ENCODE measurements at places on chromosomes 7 and 10.
A peak's percentile ranks its signal among the peaks of the same experiment; 100 is the strongest.

DNA sequence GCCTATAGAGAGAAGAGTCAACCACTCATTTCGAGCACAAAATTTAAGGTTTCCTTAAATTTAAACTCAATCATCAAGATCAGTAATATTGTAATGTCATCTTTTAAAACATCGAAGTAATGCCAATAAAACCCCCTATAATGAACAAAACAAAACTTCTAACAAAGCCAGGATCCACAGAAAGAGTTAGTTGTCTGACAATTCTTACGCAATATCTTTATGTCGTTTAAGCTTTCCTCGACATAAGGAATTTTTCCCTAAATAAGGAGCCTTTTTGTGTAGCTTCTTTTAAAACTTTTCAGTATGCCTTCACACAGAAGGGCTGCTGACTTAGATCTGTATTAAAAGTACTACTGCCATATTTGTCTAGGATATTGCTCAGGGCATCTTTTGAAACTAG lies 7.5 kb downstream of the EBLN1 start:
- no peak for DNase-seq

- DNase-seq: peak; percentile 50
Measured at GRCh38 chr7:137944168-137944567, 57.7 kb downstream of the CREB3L2 start.

DNA sequence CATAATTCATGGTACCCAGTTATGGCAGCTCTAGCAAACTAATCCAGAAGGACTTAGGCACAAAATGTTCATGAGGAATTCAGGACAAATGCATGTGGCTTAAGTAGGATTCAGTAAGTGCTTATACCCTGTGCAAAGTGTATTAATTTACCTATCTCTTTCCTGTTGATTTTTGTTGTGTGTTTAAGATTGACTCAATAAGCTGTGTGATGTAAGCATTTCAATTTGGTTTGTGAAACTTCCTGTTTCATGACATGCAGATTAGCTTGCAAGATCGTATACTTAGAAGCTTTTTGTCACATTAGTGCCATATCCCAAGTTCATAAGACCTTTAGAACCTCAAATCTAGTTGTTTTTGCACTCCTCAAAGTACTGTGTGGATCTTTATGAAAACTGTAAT lies 416.7 kb downstream of the ARL4A start:
- no peak for DNase-seq

DNA sequence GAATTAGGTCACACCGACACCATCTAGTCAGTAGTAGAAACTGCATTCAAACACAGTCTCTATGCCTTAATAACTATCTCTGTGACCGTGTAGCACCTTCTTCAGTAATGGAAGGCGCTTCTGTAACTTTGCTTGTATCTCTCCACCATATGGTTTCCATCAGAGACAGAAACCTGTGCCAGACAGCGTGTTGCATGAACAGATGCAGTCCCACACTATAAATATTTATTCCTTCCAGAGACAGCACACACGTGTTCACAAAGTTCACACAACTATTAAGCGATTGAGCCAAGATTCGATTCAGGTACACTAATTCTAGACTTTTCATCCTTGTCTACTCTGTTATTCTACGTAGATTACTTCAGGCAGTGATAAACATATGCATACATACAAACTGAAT lies 873.9 kb upstream of the MBL2 start:
- no peak for DNase-seq

DNA sequence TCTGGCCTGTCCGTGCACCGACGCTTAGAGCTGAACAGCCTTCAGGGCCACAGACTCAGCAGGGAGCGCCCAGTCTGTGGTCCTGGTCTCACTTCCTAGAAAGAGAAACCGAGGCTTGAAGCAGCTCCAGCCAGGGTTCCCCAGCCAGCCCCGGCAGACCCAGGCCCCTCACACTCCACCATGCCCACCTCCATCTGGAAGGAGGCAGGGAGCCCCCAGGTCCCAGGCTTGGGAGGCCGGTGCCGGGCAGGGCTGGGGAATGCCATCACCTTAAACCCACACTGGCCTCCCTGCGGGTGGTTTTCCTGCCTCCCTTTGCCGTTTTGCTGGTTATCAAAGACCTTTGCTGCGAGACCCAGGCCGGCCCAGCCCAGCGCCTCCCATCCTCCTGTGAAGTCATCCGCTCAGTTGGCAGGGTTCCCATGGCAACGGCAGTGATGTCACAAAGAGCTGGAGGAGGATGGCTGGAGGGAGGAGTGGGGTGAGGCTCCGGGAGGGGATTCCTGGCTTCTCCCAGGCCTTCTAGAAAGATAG lies 24.0 kb downstream of the ELFN1 start:
- peak; percentile 70 for DNase-seq

DNA sequence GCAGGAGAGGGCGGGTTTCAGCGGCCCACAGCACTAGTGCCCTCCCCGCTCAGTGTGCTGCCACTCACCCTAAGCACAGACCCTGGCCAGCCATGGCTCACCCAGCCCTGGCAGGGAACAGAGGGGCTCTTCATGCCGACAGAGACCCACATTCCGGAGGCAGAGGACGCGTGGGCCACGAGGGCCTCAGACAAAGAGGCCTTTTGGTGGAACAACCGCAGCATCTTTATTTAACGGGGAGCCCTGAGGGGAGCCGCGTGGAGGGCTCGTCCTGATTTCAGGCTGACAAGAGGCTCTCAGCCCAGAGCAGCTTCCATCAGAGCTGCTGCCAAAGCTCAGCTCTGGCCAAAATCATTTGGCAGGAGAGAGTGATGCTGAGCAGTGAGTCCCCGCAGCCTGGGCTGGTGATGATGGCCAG lies 127.8 kb downstream of the SH3PXD2A start:
- no peak for DNase-seq

DNA sequence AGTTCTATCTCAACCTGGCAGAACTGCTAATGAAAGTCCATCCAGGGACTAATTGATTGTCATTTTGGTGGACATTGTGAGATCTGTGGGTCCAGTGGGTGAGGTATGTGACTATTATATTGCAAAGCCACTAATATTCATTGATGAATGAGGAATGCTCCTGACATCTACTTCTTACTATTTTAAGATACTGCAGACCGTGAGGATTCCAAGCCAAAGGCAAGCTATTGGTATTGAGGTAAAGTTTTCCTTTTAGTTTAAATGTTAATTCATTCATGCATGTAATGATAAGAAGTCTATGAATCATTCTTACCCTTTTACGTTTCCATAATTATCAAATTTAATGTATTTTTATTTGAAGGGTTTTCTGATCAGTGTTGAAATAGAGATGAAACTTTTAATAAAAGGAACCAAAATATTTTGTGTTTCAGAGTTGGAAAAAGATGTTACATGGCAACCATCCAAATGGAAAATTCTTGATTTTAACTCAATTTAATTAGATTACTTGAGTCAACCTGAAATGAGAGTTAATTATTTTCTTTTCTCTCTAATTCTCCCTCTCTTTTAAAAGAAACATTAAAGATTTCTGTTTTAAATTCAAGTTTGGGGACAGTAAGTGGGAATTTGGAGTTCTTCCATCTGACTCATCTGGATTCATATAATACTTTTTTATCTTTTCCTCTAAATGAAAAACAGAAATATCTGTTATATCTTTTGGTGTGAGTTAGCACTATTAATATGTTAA lies 39.6 kb downstream of the NUP205 start:
- peak; percentile 18 for DNase-seq

- peak; percentile 64 for DNase-seq
Measured at GRCh38 chr7:94367949-94368348, 26.7 kb upstream of the COL1A2 start.

GRCh38 chr10:4602764-4603491 lies 223.1 kb upstream of the AKR1E2 start:
- DNase-seq: no peak

GRCh38 chr10:219731-220472 lies 84.6 kb downstream of the ZMYND11 start:
- DNase-seq: no peak

DNA sequence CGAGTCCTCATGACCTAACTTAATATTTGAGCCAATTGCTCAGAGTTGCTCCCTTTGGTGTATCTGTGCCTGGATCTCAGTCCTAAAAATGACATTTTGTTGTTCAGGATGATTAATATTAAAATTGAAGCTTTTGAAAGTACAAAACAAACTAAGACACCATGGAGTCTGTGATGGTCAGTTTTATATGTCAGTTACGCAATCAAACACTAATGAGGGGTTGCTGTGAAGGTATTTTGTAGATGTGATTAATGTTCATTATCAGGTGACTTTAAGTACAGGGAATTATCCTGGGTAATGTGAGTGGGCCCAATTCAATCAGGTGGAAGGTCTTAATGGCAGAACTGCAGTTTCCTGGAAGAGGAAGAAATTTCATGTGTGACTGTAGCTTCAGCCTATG lies 546.7 kb downstream of the REEP3 start:
- no peak for DNase-seq

DNA sequence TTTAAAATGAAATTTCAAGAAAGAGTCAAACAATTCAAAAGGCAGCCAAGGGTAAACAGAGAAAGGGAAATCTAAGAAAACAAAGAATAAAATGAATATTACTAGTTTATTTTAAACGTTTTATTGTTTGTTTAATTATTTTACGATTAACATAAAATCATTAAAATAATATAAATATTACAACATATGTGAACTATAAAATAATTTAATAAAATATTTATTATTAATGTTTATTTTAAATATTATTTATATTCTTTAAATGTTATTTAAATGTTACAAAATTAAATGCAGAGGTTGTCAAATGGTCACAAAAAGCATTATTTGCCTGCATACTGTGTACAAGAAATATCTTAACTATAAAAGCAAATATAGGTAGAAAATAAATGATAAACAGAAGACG lies 786.7 kb upstream of the GHITM start:
- DNase-seq: no peak

DNA sequence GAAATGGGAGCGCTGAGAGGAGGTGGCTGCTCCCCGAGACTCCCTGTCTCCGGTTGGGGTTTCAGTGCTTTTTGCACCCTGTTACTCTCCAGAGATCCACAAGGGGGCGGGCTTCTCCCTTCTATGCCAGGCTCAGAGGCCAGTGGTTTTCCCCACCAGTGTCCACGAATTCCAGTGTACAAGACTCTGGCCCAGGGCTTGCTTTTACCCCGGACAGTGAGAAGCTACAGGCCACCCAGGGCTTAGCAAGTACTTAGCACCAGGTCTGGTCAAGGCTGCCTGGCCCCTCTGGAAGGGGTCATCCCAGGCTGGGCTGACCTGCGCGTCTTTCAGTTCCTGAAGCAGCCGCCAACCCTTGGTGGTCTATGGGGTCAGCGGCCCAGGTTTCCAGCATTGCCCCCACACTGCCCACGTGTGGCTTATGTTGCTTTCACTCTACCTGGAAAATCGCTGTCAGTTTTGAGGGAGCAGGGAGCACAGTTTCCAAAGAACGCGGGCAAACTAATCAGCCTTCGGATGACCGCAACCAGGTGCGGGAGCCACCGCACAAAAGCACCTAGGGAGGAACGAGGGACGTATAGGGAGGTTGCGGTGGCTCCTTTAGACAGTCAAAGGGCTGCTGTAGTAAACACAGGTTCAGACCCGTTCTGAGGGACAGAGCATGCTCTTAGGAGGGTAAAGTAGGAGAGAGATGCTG lies 6.8 kb downstream of the CYP26A1 start:
- peak; percentile 58 for DNase-seq

GRCh38 chr7:42232275-42232674 lies 4.7 kb downstream of the GLI3 start:
- peak; percentile 63 for DNase-seq

GRCh38 chr7:66899552-66900280 lies 21.3 kb upstream of the TMEM248 start:
- DNase-seq: no peak
